ENCODE measurements at places on chromosomes 7 and 10.

GRCh38 chr7:27251652-27252590, 9.3 kb downstream of the EVX1 start:
- DNase-seq = no peak

DNA sequence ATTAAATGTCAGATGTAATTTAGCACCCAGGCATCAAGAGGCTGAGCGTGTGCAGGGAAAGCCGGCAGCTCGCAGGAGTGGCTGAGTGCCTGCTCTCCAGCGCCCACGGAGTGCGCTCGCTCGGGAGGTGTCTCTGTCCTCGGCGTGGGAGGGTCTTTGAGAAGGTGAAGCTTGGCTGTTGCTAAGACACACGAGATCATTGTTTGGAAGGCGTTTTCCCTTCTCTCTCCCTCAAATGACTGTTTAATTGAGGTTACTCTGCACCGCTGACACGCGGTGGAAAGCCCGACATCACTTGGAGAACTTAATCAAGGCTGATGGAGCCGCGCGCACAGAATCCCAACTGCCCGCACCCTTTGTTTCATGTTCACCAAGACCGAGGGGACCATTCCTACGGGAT, 414.6 kb downstream of the DNAJB6 start:
- peak; percentile 72 for DNase-seq

GRCh38 chr7:2837496-2837895, 6.6 kb downstream of the GNA12 start:
- DNase-seq = no peak

GRCh38 chr7:43926798-43927123, 525 bp downstream of the UBE2D4 start:
- DNase-seq = no peak

GRCh38 chr7:119228482-119228881, 1004.0 kb downstream of the ANKRD7 start:
- no peak for DNase-seq

- no peak for DNase-seq
Measured at GRCh38 chr7:10577866-10578374, 395.8 kb upstream of the PHF14 start.

- peak; percentile 34 for DNase-seq
Measured at GRCh38 chr10:101291331-101292193, 62.3 kb upstream of the LBX1 start.

GRCh38 chr7:70392256-70392876, 739.6 kb upstream of the GALNT17 start:
- DNase-seq = no peak

- DNase-seq = no peak
Measured at GRCh38 chr10:50992972-50993766, 81.1 kb upstream of the PRKG1 start.

- DNase-seq = no peak
Measured at GRCh38 chr10:124299696-124300095, 119.0 kb downstream of the OAT start.

GRCh38 chr7:144384071-144384470, 19.4 kb downstream of the NOBOX start:
- no peak for DNase-seq

- no peak for DNase-seq
Measured at GRCh38 chr7:7970237-7970530, 1.6 kb downstream of the GLCCI1 start.

DNA sequence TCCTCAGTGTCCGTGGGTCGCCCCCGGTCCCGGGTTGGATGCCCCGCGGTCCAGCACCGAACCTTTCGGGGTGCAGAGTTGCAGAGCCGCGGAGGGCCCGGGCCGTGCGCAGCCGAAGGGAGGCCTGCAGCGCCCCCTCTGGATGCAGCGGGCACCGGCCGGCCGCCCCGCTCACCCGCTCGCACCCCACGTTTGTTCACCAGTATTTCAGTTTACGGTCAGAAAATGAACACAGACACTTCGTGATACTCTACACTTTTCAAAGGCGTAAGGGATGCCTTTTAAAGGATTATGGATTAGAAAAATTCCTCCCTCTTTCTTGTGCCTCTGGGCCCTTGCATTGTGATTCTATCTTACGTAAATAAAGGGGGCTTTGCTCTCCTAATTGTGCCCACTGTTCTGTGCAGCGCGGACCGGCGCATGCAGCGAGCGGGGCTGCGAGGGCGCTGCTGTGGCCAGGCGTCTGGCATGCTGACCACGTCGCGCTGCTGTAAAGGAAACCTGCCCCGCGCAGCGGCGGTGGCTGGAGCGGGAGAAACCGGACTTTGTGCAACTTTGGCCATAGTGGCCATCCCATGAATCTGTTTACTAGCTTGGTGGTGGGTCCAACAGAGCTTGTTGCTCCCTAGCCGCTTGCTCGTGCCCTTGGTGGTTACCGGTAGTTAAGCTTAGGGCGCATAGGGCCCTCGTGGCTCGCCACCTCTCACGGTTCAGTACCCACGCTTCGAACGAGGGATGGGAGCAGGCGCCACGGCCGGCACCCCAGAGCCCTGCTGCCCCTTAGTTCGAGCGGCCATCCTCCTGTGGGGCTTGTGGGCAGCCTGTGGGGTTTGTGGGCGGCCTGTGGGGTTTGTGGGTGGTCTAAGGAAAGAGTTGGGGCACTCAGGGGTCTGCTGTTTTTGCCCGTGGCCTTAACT, 739 bp upstream of the MEST start:
- DNase-seq = peak; percentile 26

DNA sequence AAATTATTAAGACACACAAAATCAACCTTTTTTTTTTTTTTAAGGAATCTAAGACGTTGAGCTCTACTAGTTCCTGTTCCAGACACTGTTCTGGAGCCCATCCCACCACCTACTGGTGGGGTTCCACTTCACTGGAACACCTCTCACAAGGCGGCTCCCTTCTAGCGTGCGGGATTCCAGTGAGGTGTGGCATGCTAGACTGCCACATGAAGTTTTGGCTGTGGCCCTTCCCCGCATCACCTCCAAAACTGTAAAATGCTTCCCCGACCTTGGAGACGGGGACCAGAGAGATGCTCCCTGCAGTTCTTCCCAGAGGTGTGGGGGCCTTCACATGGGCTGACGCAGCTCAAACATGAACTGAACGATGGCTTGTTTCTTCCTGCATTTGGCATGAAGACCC, 12.6 kb downstream of the FAM53B start:
- DNase-seq = no peak

- DNase-seq = no peak
Measured at GRCh38 chr7:38217672-38218071, 39.6 kb downstream of the STARD3NL start.

- DNase-seq = no peak
Measured at GRCh38 chr7:2936301-2936700, 92.2 kb upstream of the GNA12 start.

DNA sequence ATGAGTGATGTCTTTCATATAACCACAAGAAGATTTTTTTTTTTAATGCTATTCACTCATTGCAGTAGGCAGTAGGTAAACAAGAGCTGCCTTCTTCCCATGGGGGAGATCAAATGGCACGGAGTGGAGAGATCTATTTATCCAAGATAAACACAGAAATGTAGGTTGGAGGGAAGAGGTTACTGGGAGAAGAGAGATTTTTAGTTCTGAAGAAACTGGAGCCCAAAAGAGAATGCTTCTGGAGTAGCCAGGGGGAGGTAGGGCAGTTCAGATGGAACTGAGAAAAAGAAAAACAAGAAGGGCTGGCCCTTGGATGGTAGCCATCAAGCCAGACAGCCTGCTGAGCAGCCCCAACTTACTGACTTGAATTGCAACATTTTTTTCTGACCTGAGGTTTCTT, 270.1 kb upstream of the TPK1 start:
- DNase-seq = no peak

GRCh38 chr7:128059143-128059988, 28.1 kb upstream of the LRRC4 start:
- no peak for DNase-seq

DNA sequence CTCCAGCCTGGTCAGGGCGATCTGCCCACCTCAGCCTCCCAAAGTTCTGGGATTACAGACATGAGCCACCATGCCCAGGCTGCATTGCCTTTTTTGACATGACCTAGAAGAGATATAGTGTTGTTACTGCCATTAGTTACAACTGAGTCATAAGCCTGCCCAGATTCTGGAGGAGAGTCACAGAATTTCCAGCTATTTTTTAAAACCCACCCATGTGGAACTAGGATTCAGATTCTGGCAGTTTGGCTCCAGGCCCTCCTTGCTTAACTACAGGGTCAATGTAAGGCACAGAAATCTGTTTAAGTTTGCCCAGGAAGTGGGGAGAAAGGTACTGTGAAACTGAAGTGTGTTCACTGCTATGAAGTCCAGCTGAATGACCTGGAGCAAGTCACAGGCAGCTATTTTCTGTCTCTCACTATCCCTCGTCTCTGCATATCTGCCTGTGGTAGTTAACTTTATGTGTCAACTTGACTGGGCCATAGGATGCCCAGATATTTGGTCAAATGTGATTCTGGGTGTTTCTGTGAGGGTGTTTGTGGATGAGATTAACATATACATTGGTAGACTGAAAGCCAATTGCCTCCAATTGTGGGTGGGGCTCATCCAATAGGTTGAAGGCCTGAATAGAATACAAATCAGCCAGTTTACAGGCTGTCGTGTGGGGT, 8.4 kb upstream of the MARVELD1 start:
- no peak for DNase-seq

- DNase-seq = peak; percentile 83
Measured at GRCh38 chr10:13347500-13348156, 465 bp downstream of the SEPHS1 start.
